ENCODE measurements at places on chromosomes 6 and 20. TPM values are rescaled to one million over a fixed set of nuclear protein-coding genes. Genes with fewer than 3 reads are reported as not detected.

Gene CLPSL2
- not detected for total RNA-seq

DNA sequence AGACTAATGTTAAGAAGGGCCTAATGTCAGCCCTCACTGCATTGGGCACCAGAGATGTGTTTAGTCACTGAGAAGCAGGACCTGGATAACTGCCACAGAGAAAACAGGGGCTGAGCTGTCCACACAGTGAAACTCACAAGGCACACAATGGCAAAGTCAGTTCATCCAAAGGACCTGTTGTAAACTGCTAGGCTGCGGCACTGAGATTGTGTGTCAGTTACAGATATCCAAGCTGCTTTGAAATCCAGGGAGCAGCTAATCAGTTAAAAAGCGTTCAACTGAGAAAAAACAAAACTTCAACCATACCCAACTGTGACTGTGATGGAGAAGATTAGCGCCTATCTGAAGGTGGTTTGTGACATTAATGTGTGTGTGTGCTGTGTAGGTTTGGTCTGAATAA lies 27.8 kb upstream of the TMEM14A start:
- no peak for DNase-seq

DNA sequence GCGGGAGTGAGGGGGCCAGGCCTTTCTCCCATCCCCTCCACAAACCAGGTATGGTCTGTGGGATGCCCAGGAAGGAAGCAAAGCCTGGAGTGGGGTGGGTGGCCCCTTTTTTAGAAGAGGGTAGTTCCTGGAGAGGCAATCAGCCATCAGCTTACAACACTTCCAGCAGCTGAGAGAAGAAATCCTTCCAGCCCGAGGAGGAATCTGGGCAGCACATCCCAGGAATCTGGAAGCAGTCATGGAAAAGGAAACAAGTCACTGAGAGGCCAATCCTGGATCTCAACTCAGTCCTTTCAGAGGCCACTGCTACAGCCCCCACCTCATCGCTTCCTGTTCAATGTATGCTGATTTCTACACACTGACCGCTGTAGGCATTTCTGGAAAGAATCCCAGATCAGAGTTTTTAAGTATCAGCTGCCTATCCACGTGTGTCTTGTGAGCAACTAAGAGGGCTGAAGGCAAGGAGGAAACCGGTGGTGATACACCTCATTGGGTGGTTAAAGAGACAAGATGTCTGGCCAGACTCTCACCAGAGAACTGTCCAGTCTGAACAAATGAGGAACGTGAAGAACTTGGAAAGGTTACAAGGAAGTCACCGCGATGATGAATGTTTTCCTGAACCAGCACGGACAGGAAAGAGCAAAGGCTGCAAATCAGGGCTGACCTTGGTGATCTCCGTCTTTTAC lies 92.9 kb upstream of the SHLD1 start:
- peak; percentile 55 for DNase-seq

GRCh38 chr6:155004576-155005372 lies 9.7 kb downstream of the TIAM2 start:
- DNase-seq: no peak

DNA sequence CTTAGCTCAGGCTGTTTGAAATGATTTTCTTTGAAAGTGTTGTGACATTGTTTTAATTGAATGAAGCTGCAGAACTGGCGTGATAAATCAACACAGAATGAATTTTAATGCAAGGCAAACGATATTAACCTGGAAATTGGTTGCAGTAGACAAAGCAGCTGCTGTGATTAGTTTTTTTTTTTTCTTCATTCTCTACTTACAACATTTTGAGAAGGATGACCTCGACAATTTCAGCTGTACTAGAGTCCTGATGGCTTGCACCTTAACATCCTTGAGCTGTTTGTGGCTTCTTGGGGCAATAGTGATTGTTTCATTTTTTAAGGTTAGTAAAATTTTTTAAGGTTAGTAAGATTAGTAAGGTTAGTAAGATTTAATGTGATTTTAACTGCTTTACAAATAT lies 54.2 kb downstream of the QKI start:
- DNase-seq: no peak

GRCh38 chr6:24227556-24227955 lies 101.5 kb downstream of the NRSN1 start:
- no peak for DNase-seq

Gene PGC
- 0.65 TPM for total RNA-seq

- DNase-seq: no peak
Observed at GRCh38 chr6:140905724-140906123, 1227.0 kb upstream of the GJE1 start.

Gene SRMS
- total RNA-seq: not detected

DNA sequence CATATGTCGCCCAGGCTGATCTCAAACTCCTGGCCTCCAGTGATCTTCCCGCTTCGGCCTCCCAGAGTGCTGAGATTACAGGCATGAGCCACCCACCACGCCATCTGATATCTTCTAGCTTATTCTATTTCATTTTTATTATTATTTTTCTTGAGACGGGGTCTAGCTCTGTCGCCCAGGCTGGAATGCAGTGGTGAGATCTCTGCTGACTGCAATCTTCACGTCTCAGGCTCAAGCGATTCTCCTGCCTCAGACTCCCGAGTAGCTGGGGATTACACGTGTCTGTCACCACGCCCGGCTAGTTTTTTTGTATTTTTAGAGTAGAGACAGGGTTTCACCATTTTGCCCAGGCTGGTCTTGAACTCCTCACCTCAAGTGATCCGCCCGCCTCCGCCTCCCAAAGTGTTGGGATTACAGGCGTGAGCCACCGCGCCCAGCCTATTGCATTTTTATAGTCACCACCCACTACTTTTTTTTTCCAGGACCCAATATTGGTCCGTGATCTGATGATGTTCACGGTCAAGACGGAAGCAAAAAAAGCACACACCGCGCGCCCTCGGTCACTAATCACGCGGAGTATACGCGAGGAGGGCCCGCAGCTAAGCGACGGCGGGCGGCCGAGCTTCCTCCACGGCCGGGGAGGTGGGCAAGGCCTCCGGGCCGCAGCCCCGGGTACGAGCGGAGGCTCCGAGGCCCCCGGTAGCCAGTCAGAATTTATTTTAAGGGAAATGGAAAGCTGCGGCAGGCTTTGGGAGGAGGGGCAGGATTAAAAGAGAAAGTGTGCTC lies 1.1 kb upstream of the LSM14B start:
- DNase-seq: peak; percentile 85

GRCh38 chr6:149231778-149232177 lies 85.7 kb upstream of the TAB2 start:
- DNase-seq: no peak

GRCh38 chr6:116761779-116762178 lies 3.7 kb downstream of the FAM162B start:
- DNase-seq: no peak

- DNase-seq: no peak
Observed at GRCh38 chr20:32589769-32590168, 4.6 kb upstream of the NOL4L start.

DNA sequence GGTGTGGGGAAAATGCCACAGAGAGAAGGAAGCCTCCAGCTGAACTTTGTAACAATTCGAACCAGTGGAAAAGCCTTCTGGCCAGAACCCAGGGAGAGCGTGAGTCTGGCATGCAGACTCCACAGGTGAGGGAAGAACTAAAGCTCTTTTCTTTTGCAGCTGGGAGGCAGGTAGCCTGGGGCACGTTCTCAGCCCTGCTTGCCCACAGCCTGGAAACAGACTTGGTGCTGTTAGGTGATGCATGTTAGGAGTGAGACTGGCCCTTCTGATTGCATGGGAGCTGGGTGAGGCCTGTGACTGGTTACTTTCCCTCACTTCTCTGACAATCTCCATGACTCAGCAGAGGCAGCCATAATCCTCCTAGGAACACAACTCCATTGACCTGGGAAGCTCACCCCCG lies 34.2 kb downstream of the PROKR2 start:
- DNase-seq: no peak

Gene CALHM4
- not detected for total RNA-seq

- DNase-seq: peak; percentile 80
Observed at GRCh38 chr20:57435498-57436222, 44.5 kb downstream of the RBM38 start.

DNA sequence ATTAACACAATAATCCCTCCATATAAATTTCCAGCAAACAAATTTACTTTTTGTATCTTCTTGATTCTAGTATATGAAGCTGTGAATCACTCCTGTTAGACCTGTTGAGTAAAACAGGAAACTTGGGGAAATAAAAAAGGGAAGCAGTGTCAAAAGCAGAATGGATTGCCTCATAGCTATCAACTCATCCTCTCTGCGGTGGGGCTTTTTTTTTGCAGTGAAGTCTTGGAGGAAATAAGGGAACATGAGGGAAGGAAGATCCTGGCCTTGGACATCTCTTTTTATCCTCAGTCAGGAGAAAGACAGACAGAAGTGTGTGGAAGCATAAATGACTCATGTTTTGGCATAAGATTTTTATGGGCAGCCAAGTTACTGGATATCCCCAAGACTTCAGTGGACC lies 332.5 kb downstream of the TFAP2A start:
- DNase-seq: no peak

GRCh38 chr6:11198663-11199603 lies 33.5 kb downstream of the NEDD9 start:
- no peak for DNase-seq

DNA sequence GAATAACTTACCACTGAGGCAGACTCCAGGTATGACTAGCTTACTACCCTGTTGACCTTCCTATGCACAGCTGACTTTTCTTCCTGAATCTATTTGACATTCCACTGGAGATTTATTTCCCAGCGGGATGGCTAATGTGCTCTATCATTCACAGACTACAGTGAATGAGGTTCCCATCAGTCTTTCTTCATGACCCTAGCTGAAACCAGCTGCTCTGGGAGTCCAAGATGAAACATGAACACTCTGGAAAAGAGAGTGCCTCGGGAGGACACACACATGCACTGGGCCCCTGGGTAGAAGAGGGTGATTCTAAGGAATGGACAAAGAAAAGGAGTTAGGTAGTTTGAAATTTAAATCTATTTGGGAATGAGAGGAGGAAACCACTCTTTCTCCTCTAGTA lies 82.6 kb upstream of the DST start:
- DNase-seq: no peak

Gene PFDN6
- total RNA-seq: 23.7 TPM

Gene ROS1
- total RNA-seq: 0.06 TPM

Gene PLCB4
- total RNA-seq: 18.1 TPM

- DNase-seq: no peak
Observed at GRCh38 chr6:150606168-150606591, 6.5 kb downstream of the PLEKHG1 start.

Gene PDSS2
- 9.9 TPM for total RNA-seq

DNA sequence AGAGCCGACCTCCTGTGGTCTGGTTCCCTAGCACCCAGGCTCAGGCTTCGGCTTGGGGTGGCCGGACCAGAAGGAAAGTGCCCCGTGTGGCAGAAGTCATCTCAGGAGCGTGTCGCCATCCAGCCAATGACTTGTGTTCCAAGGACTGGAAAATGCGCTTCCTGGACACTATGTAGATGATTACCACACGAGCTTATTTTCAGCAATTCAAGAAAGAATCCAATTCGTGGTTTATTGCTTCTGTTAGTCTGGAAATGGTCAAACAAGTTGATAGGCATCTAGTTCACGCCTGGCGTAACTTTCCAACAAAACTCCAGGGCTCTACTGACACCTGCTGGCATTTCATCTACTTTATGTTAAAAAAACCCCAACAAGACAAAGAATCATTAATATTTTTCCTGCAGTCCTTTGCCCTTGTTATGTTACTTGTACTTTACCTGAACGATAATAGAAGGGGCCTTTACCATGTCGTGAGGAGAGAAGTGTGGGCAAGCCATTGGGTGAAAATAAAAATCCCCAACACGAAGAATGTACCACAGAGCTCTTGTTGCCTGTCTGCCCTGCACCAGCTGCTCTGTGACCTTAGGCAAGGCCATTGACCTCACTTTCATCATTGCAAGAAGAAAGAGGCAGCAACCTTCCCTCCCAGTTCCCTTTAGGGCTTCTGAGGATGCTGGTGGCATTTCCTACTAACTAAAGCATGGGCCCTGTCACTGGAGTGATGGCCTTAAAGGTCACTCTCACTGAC lies 154.7 kb upstream of the LAMP5 start:
- DNase-seq: peak; percentile 72

- DNase-seq: no peak
Observed at GRCh38 chr6:28322661-28323060, 13.3 kb downstream of the ZSCAN31 start.

Gene OVOL2
- total RNA-seq: not detected

Gene HCK
- 28.6 TPM for total RNA-seq

DNA sequence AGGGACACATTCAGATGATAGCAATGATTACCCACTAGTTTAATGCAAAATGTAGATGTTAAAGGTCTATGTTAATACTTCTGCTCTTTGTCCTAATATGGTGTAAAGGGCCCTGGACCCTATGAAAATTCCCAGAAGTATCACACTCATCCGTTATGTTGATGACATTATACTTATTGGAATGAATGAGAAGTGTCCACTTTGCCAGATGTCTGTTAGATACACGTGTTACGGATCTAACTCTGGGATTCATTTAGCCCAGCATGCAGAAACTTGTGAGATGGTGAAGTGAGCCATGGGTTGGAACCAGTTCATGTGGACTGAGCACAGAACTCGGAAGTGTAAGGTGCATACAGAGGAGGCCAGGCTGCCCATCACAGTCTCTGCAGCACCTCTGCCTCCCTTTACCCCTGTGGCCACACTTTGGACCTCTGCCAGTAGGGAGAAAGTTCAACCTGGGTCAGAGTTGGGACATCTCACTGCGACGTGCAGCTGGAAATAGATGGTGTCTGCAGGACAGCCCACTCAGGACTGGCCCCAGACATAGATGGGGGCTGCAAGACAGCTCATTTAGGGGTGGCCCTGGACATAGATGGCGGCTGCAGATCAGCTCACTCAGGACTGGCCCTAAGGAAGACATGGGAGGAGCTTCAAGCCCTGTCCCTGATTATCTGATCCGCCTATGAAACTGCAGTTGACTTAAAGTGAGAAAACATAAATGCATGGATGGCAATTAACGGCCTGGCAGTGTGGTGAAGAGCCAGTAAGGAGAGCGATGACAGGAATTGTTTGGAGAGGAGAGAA lies 71.2 kb upstream of the THBS2 start:
- no peak for DNase-seq

DNA sequence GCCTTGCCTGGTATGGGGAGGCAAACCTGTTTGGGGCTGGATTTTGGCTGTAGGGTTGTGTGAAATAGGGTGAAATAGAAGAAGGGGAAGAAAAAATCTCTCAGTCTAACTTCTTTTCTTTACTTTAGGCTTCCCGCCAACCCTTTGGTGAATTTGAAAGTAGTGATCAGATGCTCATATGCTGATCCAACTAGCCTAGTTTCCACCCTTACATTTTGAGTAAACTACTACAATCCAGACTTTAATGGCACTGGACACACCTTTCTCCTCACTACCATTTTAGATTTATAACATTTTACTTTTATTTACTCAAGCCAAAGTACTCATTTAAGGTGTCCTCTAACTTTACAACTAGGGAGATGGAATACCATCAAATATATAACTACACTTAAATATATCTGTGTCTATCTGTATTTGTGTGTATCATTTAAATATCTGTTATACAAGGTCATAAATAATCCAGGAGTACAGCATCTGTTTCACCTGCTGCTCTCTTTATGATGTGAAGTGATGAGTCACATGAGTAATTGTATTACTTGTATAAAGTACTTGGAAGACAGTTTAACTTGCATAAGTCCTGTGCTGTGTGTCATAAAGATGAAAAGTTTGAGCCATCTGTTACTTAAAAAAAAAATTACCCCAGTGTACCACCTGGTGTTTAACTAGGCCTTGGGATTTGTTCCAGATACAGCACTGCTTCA lies 172.1 kb downstream of the CDKAL1 start:
- no peak for DNase-seq

- DNase-seq: no peak
Observed at GRCh38 chr6:52712136-52712535, 41.2 kb downstream of the TMEM14A start.

- no peak for DNase-seq
Observed at GRCh38 chr6:130908188-130908587, 81.0 kb downstream of the SMLR1 start.

GRCh38 chr6:21295506-21296240 lies 297.9 kb upstream of the SOX4 start:
- DNase-seq: no peak
